ENCODE measurements at places on chromosomes 3 and 15.

- no peak for DNase-seq
Measured at GRCh38 chr15:29034151-29034550, 148.4 kb downstream of the APBA2 start.

DNA sequence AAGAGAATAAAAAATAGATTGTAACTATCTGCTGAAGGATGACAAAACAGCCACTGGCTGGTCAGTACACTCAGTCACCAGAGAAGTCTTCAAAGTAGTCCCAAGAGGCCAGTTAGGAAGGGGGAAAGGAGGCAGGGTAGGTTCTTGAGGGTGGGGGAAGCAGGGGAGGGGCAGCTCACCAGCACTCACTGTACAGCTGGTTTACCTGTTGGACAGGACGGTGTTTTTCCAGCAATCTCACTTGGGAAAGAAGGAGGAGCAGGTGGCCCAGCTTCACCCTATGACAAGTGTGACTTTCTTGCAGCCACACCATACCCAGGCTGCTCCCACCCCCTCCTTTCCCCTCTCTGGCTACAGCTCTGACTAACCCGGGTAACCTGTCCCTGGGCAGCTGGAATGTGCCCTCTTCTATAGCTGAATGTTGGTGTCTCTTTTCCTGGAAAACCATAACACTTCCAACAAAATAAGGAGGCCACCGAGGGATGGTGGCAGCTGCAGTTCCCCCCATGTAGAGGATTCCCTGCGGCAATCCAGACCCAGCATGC lies 203.4 kb upstream of the NSMCE3 start:
- DNase-seq = no peak

DNA sequence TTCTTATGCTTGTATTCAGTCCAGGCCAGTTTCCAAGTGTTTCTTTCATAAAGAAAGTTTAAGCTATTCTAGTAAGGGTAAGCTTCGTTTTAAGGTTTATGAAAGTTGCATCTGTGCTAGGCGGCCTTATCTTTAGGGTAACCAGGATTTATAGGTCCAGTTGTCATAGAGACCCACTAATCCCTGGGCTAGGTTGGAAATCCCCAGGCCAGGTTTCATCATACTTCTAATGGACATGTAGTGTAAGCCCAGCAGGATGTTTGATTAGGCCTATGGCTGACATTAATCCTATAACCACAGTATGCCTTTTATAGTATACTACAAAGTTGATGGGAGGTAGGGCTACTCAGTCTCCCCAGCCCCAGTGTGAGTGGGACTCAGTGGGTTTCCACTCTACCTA lies 312.4 kb downstream of the CACNA2D3 start:
- DNase-seq = no peak

GRCh38 chr15:65307978-65308377 lies 3.5 kb downstream of the RNU5B-1 start:
- no peak for DNase-seq

DNA sequence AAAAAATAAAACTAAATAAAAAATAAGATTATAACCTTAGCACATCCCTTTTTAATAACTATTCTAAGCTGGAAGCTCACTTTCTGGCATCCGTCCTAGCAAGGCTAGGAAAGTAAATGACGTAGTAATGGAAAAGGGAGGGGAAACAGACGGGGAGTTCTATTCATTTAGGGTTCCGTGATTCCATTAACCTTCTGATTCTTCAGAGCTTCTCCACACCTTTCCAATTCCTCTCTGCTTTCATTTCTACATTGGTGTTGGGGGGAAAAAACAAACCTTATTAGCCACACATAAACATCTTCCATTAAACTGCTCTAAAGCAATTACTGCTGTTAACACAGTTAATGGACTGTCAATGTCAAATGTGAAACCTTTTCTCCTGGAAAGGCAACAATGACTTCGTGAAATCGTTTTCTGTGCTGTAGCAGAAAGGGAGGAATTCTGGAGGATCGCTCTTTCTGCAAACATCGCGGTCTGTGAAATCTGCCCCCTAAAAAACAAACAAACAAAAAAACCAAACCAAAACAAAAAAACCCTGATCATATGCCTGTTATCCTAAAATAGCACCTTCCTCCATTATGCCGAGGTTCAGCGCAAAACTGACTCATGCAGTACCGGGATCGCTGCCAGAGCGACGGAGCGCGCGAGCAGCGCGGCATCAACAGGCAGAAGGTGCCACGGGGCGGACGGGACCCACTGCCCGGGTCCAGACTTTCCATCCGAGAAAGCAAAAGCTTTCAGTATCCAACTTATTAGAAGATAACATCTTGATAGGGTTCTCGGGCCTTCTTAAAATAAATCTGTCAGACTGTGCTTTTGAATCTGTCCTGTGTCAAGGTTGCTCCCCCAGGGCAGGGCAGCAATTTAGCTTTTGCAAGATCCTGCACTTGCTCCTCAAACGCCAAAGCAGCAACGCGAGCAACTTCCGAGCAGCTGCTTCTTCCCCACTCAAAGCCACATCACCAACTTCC lies 156.2 kb downstream of the FGF12 start:
- no peak for DNase-seq

DNA sequence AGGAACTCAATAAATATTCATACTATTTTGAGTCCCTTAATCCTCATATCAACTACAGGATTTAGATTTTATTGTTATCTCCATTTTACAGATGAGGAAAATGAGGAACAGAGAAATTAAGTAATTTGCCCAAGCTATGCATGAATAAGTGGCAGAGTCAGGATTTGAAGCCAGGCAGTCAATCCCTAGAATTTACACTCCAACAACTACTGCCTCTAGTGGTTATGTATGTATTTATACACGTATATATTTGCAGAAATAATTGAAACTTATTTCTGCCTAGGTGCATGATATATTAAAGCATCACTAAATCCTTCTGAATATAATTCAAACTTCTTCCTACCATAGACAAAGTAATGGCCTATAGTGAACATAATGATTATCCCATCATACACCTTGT lies 137.4 kb downstream of the SERPINI1 start:
- DNase-seq = peak; percentile 26

GRCh38 chr3:135141160-135141559 lies 346.1 kb downstream of the EPHB1 start:
- DNase-seq = no peak

- DNase-seq = no peak
Measured at GRCh38 chr3:129276385-129276784, 2.3 kb upstream of the HMCES start.

- DNase-seq = no peak
Measured at GRCh38 chr3:55242921-55243320, 244.2 kb downstream of the WNT5A start.

DNA sequence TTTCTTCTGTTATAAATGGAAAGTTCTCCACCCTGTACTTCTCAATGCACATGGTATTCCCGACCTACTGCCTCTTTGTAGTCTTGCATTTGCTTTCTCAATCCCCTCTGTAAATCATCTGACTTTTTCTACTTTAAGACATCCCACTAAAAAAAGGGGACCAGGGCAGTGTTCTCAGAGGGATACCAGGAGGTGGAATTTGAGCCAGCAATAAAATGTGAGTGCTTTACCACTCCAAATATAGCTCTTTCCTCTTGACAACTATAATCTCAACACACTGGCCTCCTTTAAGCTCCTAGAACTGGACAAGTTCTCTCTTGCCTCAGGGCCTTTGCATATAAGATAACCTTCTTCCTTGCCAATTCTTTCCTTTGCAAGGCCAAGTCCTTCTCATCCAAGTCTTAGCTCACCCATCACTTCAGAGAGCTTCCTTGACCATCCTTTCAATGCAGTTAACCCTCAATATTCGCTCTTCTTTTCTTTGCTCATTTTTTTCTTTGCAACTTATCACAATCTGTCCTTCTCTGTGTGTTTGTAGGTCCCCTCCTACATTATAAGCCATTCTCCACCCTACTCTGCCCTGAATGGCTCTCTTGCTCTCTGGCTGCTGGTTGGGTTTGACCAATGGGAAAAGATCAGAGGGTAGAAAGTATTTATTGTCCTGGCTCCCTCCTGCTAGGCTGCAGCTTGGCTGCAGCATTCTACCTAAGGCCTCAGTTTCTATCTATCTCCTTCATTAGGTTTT lies 93.4 kb downstream of the PRICKLE2 start:
- no peak for DNase-seq

DNA sequence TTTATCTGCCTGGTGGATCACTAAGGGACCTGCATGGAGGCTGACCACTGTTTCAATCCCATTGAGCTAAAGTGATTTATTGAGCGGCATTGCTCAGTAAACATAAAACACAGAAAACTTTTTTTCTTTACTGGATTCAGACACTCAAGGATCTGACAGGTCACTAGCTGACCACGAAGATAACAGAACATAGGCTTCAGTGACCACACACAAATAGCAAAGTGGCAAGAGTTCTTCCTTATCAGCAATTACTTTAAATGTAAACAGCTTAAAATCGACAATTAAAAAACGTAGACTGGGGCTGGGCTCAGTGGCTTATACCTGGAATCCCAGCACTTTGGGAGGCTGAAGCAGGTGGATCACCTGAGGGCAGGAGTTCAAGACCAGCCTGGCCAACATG lies 48.7 kb downstream of the STAG1 start:
- no peak for DNase-seq

GRCh38 chr3:119697394-119697793 lies 5.4 kb upstream of the CFAP91 start:
- no peak for DNase-seq

GRCh38 chr3:61331929-61332552 lies 80.8 kb upstream of the FHIT start:
- no peak for DNase-seq

DNA sequence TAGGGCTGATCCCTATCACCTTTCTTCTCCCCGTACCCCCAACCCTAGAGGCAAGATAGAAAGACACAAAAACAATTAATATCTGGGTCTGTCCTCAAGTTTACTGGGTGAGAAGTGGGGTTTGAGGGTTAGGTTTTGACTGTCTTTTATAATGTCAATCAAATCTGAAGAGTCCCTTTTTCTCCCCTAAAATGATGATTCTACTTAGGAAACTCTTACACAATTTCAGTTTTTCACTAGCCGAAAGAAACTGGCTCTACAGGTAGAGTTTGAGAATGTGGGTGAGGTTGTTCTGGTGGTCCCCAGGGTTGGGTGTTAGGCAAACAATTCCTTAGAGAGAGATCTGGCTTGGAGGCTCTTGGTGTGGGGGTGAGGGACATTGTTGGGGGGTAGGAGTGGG lies 189.9 kb downstream of the TCF12 start:
- no peak for DNase-seq
